ENCODE measurements at places on chromosomes 4 and X.

DNA sequence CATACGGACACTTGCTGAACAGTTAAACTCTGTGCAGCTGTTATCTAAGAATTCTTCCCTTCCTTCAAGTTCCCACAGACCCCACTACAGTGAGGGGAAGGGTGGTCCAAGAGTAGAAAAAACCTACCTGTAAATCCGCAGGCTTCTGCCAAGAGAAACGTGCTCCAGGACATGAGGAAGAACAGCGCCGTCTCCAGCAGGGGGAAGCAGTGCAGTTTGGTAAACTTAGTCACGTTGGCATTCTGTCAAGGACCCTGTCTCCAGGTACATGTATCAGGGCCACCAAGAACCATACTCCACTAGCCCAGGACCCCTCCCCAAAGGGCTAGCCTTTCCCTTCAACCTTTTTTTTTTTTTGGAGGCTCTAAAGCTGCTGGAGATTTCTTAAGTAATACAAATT, 79.9 kb downstream of the CHST7 start:
- no peak for DNase-seq

GRCh38 chr4:185110375-185110823, 32.7 kb upstream of the SLC25A4 start:
- DNase-seq: no peak

- no peak for DNase-seq
Measured at GRCh38 chrX:51893931-51894696, 691 bp downstream of the MAGED1 start.

DNA sequence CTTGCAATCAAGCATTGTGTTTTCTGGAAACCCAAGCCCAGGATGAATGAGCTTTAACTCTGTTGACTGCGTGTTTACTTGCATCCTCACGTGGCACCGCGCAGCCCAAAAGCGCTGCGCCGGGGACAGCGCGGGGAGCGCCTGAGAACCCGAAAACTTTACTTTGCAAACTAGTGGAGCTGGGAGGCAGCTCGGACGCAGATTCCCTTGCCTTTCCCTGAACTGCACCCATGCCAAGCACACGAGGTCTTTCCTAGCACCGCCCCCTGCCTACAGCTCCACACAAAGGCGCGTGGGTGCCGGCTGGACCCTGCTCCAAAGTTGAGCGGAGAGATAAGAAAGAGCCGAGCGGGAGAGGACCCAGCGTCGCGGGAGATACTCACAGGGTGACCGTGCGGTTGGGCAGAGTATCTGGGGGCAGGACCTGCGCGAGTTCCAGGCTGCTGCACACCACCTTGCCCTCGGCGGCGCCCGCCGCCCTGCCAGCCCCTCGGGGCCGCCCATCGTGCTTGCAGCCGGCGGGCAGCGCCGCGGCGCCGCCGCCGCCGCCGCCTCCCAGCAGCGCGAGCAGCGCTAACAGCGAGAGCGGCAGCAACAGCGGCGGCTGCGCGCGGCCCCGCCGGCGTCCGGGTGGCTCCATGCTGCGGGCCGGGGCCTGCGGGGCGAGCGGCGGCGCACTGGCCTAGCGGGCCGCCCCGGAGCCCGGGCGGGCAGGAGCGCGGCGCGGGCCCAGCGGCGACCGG, 550 bp downstream of the ADGRA3 start:
- DNase-seq: no peak

DNA sequence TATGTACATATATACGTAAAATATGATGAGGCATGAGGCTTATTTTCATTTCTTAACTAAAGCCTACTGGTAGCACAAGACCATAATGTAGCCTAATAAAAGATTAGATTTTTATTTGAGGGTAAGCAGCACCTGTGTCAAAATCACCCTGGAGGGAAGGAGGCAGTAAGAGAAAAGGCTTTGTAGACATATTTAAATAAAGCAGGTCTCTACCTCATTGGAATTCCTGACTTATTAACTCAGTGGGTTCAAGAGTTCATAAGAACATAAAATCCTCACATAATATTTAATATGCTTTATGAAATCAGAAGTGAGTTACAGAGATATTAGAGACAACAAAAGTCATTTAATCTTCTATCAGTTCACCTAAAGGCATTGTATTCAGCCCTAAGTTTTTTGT, 261.6 kb upstream of the ANKRD50 start:
- no peak for DNase-seq

GRCh38 chrX:72169008-72169728, 12.4 kb upstream of the PIN4 start:
- DNase-seq: no peak

GRCh38 chrX:44036336-44036735, 63.1 kb upstream of the NDP start:
- no peak for DNase-seq

DNA sequence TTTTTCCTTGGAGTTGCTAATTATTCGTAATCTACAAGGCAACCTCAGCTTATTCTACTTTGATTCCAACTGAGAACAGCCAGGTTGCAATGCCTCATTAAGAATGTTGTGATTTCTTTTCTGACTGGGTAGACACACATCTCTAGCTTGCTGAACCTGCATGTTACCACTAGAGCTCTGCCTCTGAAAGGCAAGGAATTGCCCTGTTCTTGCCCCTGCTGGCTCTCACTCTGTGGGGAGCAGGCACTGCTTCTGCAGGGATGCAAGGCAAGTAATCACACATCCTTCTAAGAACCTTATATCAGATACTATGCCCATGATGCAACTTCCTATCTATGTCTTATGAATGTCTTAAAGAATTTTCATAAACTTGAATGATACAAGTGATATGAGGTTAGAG, 503.2 kb downstream of the PACRGL start:
- no peak for DNase-seq

- DNase-seq: no peak
Measured at GRCh38 chrX:115029869-115030570, 12.6 kb upstream of the IL13RA2 start.

DNA sequence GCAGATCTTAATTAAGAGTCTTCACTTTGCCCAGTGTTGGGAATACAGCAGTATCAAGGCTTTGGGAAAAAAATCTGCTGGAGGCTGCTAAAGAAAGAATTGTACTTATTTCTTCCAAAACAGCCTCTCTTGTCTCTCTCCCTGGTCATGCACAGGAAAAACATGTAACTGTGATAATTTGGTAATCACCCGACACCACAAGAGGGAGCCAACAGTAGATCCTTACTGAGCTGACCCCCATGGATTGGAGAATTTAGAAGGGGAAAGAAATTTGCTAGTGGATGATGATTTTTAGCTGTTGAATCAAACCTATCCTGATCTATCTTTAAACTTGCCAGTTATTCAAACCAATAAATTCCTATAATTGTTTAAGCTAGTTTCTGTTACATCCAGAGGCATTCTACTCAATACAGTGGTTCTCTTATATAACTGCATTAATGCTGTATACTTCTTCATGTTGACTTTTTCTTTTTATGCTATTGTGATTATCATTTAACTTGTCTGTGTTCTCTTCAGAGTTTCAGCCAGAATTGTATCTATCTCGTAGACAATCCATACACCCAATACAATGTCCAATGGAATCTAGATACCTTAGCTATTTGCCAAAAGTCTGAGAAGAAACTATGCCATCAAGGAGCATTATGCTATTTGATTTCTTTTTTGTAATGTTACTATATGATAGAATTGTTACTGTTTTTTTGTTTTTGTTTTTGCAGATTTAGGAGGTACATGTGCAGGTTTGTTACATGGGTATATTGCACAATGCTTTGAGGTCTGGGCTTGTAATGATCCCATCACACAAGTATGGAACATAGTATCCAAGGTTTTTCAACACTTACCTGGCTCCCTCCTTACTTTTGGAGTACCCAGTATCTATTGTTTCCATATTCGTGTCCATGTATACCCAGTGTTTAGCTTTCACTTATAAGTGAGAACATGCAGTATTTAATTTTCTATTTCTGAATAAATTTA, 31.3 kb upstream of the ARHGEF38 start:
- no peak for DNase-seq

GRCh38 chr4:78687818-78688217, 88.3 kb upstream of the BMP2K start:
- DNase-seq: no peak

GRCh38 chrX:1584237-1585011, 7.0 kb upstream of the AKAP17A start:
- peak; percentile 28 for DNase-seq

DNA sequence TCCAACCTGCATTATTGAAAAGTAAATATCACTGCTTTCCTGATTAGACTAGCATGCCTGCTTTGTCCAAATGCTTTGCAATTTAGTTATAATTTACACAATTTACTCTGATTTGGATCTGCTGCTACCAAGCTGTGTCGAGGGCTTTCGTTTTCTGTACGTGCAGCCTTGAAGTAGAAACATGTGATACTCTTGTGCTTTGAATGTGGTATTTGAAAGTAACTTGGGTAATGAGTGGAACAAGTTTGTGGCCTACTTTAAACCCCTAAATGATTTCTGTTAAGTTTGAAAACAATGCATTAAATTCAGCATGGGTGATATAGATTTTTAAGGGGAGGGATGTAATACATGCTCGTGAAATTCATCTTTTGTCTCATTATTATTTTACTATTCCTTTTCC, 240.7 kb downstream of the IQCM start:
- DNase-seq: no peak

DNA sequence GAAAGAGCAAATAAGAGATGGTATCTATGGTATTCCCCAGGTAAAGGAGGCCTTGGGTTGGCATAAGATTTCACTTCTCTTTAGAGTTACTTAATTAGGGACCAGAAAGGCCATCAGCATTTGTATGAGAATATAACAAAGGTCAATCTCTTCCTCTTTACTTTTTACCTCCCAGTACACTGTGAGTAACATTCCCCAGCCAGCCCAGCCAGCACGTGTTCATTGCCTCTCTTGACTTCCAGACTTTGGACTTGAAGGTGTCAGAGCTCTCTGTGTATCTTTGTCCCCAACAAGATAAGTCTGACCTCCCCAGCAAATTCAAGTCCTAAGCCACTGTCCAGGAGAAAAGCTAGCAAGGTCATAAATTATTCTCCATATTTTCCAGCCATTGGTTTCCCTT, 110.5 kb downstream of the AR start:
- DNase-seq: no peak

- DNase-seq: no peak
Measured at GRCh38 chrX:68146054-68146453, 287.2 kb downstream of the OPHN1 start.

DNA sequence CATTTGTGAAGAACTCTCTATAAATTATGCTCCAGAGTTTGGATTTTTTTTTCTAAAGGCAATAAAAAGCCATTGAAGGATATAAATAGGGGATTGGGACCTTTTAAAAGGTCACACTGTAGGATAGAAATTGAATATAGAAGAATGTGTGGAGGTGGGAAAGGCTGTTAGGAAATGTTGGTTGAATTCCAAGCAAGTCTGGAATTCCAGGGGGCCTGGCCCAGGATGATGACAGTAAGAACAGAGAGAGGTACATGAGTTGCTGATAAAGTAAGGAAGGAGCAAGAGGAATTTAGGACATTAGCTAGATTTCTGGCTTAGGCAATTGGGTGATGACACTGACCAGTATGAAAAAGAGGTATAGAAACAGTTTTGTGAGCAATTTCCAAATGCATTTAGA, 95.4 kb upstream of the USP38 start:
- no peak for DNase-seq

GRCh38 chr4:167509551-167509950, 275.3 kb upstream of the SPOCK3 start:
- no peak for DNase-seq

- no peak for DNase-seq
Measured at GRCh38 chr4:7206385-7206784, 14.0 kb downstream of the SORCS2 start.

Measured in vagina (tissue), 2 donors.